ENCODE measurements at places on chromosomes 5 and 9.

- DNase-seq: no peak
These were observed 38.4 kb downstream of the LHFPL2 start for GRCh38 chr5:78610163-78610583.

DNA sequence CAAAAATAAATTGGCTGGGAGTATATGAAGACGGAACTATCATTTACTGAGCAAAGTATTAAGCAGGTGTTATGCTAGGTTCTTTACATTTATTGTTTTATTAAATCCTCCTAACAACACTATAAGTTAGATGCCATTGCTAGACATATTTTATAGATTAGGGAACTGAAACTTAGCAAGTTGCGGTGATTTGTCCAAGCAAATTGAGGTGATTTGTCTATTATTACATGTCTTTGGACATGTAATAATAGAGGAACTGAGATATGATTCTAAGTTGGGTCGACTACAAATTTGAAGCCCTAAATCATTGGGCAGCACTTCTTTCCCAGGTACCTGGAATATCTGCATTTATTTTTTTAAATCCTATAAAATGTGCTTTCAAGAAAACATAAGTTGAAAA is 429.9 kb downstream of the GABRG2 start:
- DNase-seq: no peak

- DNase-seq: no peak
These were observed 20.6 kb downstream of the C9orf43 start for GRCh38 chr9:113431191-113431590.

DNA sequence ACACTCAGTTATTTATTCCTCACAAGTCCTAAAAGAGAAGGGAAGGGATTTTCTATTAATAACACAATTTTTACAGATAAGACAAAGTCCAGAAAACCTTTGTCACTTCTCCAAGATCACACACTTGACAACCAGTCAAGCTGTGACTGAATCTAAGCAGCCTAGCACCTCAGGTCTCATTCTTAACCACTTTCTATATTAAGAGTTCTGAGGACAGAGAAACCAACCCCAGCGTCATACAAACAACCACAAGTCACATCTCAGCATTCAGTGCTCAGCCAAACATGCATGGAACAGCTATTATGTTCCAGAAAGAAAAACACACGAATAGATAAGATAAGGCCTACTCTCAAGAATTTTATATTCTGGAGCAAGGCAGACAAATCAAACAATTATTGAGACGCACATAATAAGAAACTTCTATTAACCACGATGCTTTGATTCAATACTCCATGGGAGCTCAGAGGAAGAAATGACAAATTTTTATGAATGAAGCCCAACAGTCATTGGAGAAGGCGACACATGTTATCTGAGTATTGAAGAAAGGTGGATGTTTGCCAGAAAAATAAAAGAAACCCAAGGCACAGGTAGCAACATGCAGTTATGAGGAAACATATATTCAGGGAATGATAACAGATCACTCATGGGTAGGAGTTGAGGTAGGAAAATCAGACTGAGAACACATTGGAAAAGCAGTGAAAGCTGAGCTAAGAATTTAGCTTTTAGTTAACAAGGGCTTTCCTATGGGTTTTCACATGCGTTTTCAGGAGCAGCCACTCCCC is 113.1 kb downstream of the HTR4 start:
- DNase-seq: no peak

DNA sequence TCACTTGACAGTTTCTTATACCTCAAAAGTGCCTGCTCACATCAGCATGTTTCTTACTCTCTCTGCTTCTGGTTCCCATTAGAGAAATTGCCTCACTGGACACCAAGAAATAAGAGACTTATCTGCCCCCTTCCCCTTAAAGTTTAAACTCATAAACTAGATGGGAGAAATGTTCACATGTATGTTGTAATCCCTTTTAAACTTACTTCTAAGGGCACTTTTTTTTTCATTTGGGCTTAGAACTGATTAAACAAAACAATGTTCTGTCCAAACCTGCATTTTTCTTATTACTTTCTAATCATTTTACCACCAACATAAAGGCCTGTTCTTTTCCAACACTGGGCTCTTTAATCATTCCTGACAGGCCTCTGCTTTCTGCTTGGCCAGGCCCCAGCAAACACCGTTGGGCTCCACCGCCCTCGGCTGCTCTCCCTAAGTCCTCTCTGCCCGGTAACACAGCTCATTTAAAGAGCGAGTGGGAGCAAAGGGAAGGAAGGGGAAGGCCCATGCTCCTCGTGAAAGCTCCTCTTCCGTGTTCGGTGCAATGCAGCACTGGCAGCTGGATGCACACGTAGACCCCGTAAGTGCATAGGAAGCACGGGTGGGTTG is 53.4 kb downstream of the ROR2 start:
- no peak for DNase-seq

DNA sequence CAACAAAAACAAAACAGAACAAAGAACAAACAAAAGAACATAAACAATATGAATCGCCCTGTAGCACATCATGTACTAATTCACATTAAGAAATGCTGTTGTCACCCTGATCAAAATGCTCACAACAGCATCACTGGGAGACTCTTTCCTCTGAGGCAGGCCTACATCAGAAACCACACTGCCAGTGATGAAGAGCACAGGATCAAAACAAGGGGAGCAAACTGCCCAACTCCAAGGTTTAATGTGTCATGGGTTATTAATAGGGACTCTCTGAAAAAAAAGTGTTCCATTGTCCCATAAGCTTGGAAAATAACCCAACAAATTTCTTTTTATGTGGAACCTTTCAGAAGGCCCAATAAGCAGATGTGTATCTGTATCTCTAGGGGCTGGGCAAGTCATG is 74.2 kb downstream of the PTPN3 start:
- no peak for DNase-seq

DNA sequence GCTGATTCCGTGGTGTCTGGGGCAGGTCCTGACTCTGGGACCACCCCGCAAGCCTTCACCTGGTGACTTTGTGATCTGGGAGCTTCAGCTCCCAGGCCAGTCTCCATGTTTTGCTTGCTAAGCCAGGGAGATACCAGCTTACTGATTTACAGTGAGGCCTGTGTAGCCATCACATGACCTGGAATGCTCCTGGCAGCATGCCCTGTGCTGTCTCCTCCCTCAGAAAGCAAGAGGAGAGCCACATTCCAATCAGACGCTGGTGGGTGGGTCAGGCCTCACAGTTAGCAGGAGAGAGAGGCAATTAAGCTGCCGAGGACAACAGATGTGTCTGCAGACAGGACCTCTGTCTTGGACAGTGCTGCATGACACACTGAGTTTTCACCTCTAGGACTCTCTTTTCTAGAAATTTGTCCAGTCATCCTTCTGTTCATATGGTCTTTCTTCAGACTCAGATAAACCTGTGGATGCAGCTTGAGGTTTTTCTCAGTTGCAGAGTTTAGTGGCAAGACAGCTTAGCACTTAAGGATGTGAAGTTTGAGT is 24.4 kb upstream of the GRPEL2 start:
- peak; percentile 43 for DNase-seq

DNA sequence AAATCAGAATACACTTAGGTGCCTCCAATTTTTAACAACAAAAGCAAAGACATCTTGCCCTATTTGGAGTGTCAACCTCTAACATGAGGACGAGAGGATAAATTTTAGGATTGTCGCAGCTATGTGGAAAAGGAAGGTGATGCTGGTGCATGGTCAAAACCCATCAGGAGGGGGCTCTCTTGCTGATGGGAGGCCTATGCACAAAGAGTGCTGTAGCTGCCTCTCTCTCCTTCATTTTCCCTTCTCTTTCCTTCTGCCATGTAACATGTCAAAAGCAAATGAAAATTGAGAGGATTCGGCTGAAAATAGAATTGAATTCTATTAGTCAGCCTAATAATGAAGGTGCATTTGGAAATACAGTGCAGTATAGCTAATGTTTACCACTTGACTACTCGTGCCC is 578.7 kb upstream of the ZNF462 start:
- peak; percentile 26 for DNase-seq

DNA sequence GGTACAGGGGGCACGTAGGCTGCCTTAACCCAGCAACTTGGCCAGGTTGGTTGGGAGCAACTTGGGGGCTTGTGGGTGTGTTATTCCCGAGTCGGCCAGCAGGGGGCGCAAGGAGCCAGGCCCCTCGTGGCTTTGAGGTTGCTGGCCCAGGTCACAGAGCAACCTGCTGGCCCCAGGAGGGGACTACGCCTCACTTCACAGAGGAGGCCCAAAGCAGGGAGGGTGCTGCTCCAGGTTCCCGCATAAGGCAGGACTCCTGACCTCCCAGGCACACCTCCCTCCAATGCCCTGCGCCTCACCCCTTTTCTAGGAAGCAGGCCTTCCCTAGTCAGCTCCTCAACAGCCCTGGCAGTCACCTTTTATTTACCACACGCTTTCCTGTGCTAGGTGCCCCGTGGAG is 18.1 kb downstream of the KYAT1 start:
- DNase-seq: no peak

GRCh38 chr5:147307170-147307569 is 72.3 kb downstream of the STK32A start:
- no peak for DNase-seq

GRCh38 chr5:167261309-167262100 is 1029.9 kb upstream of the WWC1 start:
- no peak for DNase-seq

GRCh38 chr9:125238127-125238914 is 2.8 kb downstream of the HSPA5 start:
- no peak for DNase-seq

DNA sequence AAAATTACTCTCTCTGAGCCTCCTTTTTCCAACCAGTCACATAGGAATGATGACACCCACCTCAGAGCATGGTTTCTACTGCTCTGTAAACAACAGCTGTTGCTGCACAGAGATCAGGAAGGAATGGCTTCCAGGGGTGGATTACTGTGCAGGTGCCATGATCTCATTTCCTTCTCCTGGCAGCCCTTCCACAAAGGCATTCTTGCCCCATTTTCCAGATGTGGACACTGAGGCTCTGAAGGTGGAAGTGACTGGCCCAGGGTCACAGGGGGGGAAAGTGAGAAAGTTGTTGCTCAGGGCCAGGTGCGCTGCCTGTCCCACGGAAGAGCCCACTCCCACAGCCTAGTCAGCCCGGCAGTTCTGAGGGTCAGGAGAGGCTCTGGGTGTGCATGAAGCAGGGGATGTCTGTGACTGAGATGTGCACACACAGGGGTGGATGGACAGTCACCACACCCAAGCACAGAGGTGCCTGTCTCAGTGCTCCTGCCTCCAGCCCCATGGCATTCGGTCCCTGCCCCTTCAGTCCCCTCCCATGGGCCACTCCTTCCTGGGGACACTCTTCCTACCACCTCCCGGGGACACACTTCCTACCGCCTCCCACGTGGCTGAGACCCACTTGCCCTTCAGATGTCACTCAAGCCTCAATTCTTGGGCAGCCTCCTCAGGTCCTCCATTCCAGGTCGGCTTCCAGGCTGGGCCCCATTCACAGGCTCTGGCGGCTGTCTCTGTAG is 17.0 kb downstream of the FGFR4 start:
- DNase-seq: no peak

DNA sequence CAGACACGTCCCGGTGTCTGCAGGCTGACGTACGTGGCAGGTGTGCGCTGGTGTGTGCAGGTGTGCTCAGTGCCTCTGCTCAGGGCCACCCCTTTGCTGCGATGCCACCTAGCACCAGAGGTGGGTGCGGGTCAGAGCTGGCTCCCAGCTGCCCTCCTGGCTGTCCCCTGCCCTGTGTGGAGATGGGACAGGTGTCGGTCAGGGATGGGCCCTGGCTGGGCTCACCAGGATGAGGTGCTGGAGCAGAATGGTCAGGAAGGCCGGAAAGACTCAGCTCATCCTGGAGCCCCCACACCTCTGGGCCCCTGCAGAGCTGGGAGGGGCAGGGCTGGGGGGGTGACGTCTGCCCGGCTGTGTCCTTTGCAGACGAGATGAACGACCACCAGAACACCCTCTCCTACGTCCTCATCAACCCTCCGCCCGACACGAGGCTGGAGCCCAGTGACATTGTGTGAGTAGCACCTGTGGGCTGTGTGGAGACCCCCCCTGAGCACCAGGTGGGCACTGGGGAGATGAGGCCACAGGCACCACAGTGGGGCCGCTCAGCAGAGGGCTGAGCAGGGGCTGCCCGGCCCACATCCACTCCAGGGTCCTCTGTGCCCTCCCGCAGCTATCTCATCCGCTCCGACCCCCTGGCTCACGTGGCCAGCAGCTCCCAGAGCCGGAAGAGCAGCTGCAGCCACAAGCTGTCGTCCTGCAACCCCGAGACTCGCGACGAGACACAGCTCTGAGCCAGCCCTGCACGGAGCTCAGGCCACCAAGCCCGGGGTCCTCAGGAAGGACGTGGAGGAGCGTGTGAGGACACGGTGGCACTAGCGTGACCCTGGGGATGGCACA is 89.7 kb downstream of the KCNT1 start:
- DNase-seq: no peak

DNA sequence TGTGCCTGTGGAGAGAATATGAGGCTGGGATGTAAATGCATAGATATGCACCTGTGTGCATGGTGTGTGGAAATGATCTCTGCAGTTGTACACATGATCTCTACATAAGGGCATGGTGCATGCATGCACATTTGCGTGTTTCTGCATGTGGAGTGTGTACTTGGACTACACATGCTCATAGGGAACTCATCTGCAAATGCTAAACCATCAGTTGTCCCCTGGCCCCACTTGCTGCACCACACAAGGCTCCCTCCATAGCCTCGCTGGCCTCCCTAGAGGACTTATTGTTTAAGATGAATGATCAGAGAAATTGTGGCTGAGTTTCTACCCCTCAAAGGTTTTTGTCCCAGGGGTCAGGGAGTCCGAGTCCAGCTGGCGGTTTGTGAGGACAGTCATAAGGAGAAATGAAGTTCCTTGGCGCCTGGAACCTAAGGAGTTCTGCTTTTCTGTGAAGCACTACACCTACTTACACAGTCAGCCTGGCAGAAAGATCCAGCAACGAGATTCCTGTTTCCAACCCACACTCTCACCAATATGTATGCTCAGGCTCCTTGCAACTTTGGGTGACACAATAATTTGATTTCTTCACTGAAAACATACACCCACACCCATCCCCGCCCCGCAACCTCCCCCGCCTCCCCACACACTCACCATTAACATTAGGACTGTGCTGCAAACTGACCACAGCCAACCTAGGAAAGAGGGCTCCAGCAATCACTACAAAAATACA is 79.9 kb upstream of the CPEB4 start:
- no peak for DNase-seq

DNA sequence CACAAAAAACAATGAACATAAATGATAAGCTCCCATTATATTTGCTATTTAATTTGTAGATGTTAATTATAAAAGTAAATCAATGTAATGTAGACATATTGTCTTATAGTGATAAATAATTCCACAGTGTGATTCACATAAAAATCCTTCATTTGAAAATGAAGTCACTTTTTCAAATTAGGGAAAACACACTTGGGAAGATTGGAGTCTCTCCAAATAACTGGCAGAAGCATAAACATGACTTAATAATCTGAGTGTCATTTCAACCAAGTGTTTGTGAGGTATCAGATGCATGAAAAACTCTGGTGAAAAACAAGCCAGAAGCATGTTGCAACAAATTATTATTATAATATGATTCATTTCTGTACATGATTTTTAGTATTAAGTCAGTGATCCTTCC is 102.2 kb downstream of the CETN3 start:
- no peak for DNase-seq

DNA sequence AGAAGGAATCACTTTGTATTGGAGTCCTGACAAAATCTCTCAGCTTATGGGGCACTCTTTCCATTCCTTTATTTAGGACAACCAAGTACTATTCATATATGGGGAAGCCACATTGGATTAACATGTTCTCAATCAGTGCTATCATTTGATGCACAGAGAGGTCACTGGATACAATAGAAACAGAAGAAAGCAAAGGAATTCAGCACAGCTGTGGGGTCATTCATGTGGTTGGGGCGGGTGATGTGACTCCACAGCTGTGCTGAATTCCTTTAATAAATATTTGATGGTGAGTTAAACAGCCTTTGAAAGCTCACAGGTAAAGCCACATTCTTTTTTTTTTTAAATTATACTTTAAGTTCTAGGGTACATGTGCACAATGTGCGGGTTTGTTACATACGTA is 854 bp upstream of the TEX48 start:
- DNase-seq: no peak
